ENCODE measurements at places on chromosomes 1 and 21.

DNA sequence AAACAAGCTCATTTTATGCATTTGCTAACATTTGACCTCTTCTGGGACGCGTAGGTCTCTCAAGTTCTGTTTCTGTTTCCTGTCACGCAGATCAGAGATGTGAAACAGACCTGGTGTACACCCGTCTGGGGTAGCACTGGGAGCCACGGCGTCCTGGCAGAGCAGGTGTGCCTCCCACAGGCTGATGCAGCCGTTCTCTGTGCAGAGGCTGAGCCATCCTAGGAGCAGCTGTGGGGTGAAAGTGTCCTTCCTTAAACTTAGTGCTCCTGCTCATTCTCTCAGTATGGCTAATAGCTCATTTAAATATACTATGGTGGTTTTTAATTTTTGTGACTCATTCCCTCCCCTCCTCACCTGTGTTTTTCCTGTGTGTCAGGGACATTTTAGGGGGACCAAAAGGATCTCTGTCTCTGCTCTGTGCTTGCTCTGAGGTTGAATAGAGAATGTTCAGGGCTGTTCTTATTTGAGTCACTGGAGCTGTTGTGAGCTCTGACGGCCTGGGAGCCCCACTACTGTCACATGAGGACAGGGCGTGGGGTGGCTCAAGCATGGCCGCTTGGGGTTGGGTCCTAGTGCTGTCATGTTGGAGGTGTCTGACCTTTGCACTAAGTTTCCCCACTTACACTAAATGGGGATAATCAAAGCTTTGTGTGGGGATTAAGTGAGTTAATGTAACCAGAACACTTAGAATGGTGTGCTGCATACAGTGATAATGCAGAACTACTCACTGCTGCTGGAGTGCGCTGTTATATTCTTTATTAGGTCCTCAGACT is 43.0 kb downstream of the GALNT2 start:
- DNase-seq: no peak

DNA sequence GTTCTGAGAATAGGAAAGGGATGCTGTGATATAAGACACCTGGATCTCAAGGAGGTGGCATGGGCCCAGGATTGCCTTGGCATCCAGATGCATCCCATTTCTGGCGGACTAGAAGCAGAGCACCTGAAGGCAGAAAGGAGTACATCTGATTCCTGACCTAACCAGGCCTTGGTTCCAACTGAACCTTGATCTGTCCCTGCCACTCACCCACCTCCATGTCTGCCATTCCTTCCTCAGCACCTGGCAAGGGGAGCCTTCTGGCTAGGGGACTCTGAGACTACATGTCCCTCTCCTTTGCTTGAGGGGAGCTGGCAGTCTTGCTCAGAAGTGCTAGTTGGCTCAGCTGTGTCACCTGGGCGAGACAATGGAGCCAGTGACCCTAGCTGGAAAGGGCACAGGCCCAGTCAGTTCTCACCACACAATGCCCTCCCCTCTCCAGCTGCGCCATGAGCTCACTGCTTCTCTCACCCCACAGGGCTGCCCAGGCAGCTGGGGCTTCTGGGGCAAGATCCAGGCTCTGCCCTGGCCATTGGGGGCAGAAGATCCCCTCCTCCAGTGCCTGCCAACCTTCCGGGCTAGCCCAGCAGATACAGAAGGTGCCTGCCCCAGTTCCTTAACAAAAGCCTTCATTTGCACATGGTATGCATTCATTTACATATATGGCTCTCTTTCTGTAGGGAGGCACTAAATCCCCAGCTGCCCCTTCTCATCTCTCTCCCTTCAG is 2.9 kb downstream of the IGSF8 start:
- no peak for DNase-seq

DNA sequence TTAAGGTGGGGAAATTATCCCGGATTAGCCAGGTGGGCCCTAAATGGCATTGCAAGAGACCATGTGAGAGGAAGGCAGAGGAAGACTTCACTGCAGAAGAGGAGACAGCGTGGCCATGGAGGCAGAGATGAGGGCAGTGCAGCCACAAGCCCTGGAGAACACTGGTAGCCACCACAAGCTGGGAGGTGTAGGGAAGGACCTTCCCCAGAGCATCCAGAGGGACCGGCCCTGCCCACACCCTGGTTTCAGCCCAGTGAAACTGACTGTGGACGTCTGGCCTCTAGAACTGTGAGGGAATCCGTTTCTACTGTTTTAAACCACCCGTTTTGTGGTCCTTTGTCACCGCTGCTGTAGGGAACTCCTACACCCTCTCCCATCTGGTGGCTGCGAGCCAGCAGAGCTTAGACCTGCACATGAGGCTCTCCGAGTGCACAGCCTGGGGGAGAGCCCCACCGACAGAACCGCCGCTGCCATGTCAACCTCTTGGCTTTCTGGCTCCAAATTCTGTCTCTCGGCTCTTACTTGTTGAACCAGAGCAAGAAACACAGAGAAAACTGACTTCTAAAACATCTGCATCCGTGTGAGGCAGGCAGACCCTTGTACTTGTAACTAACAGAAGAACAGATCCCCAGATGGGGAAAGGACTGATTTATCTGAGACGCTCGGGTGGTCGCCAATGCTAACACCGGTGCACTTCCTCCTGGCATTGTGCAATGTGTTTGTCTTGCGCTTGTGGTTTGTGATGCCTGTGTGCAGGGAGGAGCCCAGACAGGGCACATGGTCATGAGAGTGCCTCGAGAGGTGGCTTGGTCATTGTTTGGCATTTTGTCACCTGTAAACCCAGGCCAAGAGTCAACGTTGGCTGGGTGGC is 90.8 kb upstream of the TMPRSS2 start:
- no peak for DNase-seq

DNA sequence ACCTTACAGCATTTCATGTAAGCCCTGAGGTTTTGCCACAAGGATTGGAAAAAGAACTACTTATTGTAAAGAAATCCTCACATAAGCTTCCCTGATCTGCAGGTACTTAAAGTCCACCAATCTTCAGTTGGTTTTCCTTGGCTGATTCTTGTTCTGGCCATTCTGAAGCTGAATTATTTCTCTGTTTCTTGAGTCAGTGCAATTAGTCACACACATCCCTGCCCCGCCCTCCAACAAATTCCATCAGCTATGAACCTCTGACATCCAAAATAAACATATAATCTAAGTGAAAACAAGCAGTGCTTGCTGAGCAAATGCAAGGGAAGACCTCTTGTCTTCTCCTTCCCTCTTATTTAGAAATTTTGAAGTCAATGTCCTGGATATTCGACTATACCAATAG is 8.2 kb upstream of the FNDC7 start:
- no peak for DNase-seq

DNA sequence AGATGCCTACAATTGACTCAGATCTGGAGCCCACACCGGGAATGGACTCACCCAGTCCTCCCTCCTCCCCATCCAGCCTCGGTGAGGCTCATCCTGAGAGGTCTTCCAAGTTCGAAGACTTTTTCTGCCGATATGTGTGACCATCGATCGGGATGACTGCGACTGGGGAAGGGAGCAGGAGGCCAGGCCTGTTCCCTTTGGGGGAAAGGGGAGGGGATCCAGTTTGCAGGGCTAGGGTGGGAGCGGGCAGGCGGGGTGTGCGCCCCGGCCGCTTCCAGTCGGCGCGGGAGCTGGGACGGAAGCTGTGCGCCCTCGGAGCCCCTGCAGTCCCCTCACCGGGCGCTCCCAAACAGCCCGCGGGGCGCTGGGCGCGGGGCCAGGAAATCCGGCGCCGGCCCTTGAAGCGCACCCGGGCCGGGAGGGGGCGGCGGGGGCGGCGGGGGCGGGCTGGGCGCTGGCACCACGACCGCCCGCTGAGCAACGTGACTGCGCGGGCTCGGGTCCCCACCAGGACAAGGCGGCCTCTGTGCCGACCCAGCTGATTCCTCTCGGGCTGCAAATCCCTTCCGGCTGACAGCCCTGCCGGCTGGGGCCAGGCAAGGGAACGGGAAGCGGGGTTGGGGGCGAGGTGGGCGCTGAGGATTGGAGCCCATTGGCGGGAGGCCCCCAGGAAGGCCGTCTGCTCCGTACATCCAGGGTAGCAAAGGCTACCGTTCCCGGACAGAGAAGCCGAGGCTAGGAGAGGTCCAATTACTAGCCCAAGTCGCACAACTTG is 103.9 kb downstream of the EBNA1BP2 start:
- DNase-seq: no peak

DNA sequence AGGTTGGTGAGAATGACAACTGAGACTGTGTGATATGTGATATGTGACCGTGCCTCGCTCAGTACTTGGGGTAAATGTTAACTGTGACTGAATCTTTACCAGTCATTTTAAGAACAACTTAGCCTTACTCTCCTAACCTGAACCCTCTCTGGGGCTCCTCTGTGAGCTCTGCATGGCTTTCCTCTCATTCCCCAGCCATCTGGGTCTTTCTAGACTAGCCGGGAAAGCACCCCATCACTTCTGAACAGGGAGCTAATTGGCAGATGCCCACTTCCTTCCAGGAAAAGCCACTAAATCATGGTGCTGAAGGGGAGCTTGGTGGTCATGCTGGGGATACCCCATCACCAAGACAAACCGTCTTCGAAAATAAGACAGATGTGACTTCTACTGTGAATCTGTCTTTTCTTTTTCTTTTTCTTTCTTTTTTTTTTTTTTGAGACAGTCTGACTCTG is 16.5 kb upstream of the FOXO6 start:
- no peak for DNase-seq

DNA sequence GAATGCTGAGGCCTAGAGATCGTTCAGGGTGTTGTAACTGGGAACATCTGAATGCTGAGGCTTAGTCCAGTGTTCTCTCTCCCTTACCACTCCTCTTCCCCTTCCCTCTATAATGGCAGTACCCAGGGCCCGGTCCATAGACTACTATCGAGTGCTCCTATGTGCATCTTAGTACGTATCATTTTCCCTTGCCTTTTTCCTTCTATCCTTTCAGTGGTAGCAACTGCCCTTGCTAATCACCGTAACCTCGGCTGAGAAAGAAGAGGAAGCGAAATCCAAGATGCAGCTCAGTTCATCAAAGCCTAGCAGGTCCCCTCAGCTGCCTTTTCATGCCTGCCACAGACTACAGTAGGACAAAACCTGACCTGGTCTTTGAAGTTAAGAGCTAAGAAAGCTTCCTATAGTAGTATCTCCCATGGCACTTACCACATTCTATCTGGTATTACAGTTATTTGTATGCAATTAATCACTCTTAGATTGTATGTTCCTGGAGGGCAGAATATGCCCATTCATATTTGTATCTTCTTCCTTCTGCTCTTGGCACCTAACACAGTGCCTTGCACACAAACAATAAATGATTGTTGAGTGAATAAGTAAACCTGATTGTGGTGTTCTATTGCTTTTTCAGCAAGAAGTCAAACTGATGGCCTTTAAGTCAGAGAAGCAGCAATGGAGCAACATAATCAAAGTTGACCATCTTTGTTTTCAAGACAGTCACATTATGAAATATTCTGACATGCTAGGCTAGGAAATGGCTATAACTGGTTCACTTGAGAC is 22.4 kb downstream of the CNIH4 start:
- DNase-seq: no peak

- no peak for DNase-seq
Measured at GRCh38 chr1:224880593-224881307, 48.7 kb upstream of the DNAH14 start.

- DNase-seq: no peak
Measured at GRCh38 chr21:35491114-35491513, 442.0 kb upstream of the RUNX1 start.

- no peak for DNase-seq
Measured at GRCh38 chr1:203080456-203080855, 5.4 kb downstream of the MYOG start.

- DNase-seq: no peak
Measured at GRCh38 chr21:42677339-42678321, 24.2 kb downstream of the PDE9A start.

GRCh38 chr21:35226968-35227744 is 178.1 kb upstream of the RUNX1 start:
- no peak for DNase-seq

GRCh38 chr1:225942574-225942973 is 1.6 kb upstream of the LEFTY2 start:
- DNase-seq: no peak

DNA sequence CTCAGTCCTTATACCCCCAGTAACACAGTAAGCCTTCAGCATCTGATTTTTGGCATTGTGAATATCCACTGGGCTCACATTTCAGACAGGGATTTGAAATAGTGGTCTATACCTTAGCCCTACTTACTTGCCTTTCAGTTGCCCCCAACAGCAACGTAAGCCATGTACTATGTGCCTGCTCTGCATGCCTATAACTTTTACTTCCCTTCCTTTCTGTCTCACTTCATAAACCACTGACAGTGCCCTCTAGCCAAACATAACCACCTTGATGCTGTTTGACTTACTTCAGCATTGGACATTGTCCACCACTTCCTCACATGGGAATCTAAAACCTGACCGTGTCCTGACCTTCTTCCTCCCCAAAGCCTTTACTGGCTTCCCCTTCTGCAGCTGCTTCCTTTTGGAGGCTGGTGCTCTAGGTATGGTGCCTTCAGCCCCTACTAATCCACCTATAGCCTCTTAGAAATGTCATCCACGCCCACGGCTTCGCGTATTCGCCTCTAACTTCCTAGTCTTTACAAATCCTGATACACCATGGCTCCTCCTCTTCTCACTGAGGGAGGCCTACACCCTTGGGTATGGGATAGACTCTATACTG is 3.6 kb upstream of the ZNF672 start:
- no peak for DNase-seq

DNA sequence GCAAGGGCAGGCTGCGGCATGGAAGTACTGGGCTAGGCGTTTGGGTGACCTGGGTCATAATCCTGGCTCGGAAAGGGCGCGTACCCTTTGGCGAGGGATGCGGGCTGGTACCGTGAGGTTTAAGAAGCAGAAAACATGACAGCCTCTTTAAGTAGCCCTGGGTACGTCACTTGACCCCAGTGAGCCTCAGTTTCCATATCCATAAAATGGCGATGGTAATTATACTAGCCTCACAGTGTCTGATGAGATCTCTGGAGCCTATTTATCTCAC is 700 bp downstream of the PIGV start:
- no peak for DNase-seq

GRCh38 chr1:88650676-88651418 is 33.2 kb upstream of the PKN2 start:
- no peak for DNase-seq

DNA sequence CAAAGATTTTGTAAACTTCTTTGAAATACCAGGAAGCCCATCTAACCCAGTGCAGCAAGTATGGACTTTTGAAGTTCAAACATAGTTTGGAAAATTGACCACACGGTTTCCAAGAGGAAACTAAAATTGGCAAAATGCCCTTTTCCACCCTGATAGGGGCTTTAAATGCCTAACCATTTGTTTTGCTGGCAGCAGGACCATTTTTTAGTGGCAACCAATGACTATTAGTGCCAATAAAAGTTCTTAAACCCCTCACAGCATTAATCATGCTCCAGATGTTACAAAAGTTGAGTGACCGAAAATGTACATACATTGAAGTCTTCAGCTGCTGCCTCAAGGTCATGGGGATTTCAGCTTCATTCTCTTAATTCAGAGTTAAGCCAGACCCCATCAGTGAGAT is 46.4 kb upstream of the ENAH start:
- DNase-seq: no peak

Measured in heart left ventricle (tissue), 16 donors.